ENCODE measurements at places on chromosomes 7 and 10.

DNA sequence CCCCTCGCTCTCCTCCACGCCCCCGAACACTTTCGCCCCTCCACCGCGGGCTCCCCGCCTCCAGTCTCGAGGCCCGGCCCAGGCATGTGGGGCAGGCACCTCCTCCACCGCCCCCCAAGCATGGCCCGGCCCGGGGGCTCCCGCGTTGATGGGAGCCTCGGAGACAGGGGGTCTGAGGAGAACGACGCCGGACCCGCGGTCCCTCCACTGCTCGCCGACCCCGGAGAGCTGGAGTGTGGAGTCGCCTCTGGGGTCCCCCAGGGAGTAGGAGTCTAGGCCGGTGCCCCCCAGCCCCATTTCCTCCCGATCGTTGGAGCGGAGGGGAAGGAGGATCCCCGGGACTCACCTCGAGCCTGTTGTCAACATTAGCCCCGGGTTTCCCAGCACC is 206 bp downstream of the UPF2 start:
- ATAC-seq = peak; percentile 25

- ATAC-seq = no peak
These were observed 1260.2 kb upstream of the SORCS1 start for GRCh38 chr10:108424656-108425055.

GRCh38 chr10:91406322-91406721 is 3.8 kb upstream of the HECTD2 start:
- ATAC-seq = no peak

DNA sequence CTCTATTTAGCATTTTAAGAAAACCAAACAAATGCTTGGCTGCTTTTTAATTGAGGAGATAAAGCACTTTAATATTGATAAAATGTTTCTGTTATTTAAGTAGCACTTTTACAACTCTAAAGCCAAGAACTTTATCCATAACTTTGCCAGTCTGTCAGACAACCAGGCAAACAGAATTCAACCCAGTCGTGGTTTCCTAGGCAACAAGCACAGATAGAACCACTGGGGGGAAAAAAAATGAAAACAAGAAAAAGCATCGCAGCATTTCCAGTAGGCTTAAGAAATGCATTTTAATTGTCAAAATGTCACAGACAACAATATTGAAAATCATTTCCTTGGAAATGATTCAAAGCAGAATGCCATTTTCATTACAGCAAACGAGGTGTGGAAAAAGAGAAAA is 323.4 kb downstream of the PARD3 start:
- ATAC-seq = no peak

Measured in activated CD4-positive, CD25-positive, alpha-beta regulatory T cell treated with anti-CD3 and anti-CD28 coated beads, Interleukin-2, amount 50 U/mL, for 24 hours (primary cell).